ENCODE measurements at places on chromosomes 6 and 20.

DNA sequence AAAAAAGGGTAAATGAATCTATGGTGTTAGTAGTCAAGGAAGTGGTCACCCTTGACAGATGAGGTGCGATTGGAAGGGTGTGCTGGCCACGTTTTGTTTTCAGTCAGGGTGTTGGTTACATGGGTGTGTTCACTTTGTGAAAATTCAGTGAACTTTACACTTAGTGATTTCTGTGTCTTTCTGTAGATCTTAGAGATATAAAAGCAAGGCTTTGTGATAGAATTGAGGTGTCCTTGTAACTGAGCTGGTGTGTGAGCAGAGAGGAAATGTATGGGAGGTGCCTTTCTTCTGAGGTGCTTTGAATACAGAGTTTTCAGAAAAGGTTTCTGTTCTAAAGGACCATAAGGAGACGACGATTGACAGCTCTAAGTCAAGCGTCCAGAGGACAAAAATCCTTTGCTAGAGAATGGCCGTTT is 90.5 kb downstream of the SAMD3 start:
- DNase-seq: no peak

DNA sequence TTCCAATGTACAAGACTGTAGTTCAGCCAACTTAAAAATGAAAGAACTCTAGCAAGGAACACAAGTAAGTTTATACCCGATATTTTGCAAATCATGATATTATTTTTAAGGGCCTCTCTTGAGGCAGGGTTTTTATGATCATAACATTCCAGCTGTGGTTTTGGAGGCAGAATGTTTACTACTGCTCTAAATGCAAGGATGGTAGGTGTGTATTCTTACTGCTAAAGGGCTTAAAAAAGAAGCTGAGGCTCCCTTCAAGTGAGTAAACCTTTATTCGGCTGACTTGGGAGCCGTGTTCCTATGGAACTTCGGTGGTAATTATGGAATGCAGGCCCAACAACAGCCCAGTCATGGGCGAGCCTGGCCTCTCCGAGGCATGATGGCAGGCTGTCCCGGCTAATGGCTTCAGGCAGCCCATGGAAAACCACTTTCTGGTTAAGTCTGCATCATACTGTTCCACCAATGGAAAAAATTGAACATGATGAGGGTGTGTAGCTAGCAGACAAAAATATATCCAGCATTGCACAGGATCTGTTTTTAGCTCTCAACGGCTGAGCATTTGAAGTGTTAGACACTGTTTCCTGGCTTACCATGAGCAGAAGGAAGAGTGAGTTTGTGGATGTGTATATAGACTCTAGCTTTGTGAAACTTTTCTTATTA is 111.5 kb downstream of the TIAM2 start:
- DNase-seq: no peak

DNA sequence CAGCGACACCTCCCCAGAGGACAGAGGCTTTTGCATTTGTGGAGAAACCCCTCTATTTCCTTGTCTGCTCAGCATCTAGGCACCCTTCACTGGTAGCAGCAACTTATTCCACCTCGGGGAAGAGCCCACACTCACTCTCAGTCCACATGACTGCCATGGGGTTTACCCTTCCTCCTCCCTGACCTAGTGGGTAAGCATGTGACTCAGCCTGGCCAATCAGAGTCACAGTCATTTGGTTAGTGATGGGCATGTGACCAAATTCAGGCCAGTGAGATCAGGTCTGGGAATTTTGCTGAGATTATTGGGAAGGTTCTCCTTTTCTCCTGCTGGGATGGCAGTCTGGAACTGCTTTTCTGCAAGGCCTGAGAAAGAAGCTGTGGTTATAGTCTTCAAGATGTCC is 145.7 kb upstream of the PHACTR3 start:
- DNase-seq: no peak

DNA sequence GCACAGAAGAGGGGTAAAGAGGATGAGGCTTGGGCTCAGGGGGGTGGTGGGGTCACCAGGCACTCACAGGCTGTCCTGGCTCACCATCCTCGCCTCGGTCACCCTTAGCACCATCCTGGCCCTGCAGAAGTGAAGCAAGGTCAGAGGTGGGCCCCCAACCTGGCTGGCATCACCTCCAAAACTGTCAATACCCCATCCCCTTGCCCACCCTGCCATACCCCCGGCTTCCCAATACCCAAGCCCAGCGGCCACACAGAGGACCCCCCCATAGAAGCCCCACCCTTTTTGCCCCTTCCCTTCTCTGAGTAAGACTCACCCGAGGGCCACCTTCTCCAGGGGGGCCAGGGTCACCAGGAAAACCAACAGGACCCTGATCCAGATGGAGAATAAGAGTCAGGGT is 23.6 kb downstream of the COL11A2 start:
- DNase-seq: no peak

GRCh38 chr6:150865406-150866146 is at the start of gene MTHFD1L:
TSS of gene MTHFD1L (plus strand) at chr6:150865702. CDS start at chr6:150865823, 121 bp downstream.
- DNase-seq: peak; percentile 91

- DNase-seq: no peak
Measured at GRCh38 chr20:59622496-59622895, 18.2 kb downstream of the PHACTR3 start.

GRCh38 chr6:11900662-11901598 is 111.2 kb upstream of the HIVEP1 start:
- no peak for DNase-seq

- no peak for DNase-seq
Measured at GRCh38 chr6:169162249-169162648, 91.4 kb downstream of the THBS2 start.

DNA sequence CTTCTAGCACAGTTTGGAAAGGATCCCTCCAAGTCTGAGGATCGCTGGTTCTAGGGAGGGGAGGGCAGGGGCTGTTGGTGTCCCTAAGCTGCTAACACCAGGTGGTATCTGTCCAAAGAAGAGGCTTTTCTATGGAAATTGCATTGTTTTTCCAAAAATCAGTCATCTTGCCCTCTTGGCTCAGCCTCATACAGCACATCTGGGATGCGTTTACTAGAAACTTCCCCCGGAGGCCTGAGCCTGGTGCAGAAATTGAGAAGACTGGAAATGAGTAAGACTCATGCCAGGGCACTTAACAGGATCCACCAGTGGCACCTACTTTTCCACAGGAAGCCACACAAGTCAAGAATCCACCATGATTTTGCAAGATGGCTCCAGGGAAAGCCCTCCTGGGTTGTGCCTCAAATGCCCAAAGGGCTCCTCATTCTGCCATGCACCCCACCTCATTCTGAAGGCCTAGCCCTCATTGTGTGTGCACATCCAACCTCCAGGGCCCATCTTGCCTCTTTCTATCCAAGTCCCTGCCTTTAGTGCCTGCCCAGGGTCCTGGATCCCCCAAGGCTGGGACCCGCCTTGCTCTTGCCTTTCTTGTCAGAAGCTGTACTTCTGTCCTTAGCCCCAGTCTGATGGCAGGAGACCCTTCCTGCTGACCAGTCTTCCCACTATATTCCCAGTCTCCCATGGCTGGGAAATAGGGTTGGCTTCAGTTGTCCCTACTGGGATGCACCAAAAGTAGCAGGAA is 97.6 kb downstream of the MRPL14 start:
- DNase-seq: no peak

DNA sequence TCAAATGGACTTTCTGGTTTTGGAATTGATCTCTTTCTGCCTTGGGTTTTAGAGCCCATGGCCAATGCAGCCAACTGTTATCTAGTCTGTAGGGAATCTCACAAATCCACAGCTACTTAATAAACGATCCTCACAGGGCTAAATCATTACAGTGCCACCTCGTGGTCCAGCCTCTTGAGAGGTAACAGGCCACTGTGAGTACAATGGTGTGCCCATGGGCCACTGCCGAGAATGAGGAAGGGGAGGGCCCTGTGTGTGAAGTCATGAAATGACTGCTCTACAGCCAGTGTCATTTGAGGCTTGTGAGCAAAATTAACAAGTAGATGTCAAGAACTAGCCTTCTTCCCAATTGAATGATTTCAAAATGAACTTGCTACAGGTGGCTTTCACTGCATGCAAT is 54.3 kb upstream of the GMPR start:
- no peak for DNase-seq

DNA sequence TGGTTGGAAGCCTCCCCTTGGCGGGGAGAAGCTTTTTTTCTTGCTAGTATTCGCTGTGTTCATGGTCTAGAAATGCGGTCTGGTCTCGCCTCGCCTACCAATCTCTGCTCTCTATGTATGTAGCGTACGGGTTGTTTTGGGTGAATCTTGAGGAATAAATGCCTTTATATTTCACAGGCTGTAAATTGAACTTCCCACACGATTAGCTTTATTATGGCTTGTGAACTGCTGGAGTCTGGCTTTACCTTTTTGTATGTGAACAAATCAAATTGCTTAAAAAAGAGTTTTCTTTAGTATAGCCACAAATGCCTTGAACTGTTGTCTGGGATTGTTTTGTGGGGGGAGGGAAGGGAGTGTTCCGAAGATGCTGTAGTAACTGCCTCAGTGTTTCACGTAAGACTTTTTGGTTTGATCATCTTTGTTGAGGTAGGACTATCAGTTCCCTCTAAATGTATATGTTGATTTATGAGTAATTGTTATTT is 2.2 kb downstream of the INSM1 start:
- DNase-seq: no peak

GRCh38 chr6:84707171-84707570 is 57.2 kb downstream of the TBX18 start:
- DNase-seq: no peak

GRCh38 chr20:4256874-4257273 is 241.5 kb upstream of the RNF24 start:
- no peak for DNase-seq

DNA sequence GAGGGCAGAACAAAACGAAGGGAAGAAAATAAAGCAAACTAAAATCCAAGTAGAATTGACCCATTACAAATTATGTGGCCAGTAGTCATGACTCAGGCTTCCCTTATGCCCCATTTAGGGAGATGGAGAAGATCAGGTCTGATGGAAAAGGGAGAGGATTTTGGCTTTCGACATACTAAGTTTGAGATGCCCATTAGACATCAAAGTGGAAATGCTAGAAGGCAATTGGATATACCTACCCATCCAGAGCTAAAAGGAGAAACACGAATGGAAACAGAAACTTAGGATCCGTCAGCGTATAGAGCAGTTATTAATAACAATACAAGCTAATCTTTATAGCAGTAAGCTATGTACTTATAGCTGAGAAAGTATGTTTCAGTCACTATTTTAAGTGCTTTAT is 4.8 kb downstream of the TRPC4AP start:
- DNase-seq: no peak

- DNase-seq: no peak
Measured at GRCh38 chr6:19664878-19665612, 172.1 kb upstream of the ID4 start.

DNA sequence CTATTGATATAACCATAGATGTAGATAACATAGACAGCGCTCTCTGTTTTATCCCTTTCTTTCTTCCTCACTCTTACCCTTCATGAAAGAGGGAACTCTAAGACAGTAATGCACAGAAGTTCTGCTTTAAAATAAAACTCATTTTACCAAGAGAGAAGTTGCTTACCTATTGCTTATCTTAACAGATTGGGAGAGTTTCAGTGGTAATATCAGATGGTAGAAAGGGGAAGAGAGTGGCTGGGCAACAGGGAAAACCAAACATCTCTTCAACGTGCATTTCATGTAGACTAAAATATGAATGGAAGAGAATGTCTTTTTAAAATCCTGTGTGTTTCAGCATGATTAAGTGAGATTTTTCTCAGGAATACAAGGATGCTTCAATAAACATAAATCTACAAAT is 45.3 kb upstream of the SIRPG start:
- DNase-seq: no peak

DNA sequence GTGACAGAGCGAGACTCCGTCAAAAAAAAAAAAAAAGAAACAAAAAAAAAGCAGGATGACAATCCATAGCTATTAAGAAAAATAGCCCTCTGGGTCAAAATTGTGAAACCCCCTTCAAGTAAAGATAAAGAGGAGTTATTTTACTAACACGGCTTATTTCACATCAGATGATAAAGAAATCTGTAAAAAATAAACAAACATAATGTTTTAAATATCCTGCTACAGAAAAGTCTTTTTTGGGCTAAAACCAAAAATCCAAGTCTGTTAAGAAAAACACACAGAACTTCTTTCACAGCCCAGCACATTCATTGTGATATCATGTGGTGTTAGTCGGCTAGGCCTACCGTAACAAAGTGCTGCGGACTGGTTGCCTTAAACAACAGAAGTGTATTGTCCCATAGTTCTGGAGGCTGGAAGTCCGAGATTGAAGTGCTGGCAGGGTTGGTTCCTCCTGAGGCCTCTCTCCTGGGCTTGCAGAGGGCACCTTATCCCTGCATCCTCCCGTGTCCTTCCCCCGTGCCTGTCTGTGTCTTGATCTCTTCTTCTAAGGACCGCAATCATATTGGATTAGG is 239.2 kb upstream of the TAB2 start:
- DNase-seq: no peak

DNA sequence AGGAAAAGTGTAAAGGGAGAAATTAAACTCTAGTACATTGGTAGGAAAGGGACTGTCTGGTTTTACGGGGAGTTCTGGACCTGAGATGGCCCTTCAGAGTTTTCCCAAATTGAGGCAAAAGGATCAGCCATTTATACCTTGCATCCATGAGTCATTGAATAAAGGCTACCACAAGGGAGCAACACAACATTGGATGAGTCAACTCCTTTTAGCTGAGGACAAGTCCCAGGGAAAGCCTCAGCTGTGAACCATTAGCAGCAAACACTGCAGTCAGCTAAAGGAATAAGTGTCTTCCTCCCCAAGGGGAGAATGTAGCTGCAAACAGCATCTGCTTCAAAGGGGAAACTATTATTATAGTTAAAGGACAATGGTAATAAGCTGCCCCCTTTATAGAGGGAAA is 468.7 kb upstream of the ID4 start:
- no peak for DNase-seq

DNA sequence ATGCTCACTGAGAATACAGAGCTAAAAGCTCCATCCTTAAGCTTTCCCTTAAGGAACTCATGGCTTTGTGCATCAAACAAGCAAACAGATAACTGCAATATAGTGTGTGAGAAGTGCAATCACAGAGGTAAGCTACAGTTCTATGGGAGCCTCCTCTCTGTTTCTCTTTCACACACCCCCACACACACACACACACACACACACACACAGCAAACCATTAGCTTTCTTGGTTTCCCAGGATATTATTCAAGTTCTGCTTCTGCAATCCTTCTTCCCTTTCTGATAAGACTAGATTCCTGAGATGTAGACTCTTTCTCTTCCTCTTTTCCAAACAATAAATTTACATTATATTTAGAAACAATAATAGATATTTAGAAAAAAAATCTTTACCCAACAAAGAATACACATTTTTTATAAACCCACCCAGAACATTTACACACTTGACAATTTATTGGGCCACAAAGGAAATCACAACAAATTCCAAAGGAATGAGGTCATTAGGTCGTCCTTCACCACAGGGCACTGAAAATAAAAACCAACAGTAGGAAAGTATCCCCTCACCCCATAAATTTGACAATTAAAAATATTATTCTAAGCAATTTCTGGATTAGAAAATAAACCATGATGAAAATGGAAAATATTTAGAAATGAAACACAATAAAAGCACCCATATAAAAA is 9.3 kb upstream of the GFOD1 start:
- DNase-seq: no peak

All from HAP-1 (cell line).